Psoas muscle (tissue), 8 donors: ENCODE measurements at places on chromosomes 13 and 19. TPM values are rescaled to one million over a fixed set of nuclear protein-coding genes. Genes with fewer than 3 reads are reported as not detected.

- H3K4me3 ChIP-seq, result no peak overlapping the region
- H3K27me3 ChIP-seq, result no peaks in the 10 kb centered on the region
- H3K4me1 ChIP-seq, result no peaks in the 10 kb centered on the region
- H3K36me3 ChIP-seq, result no peaks in the 10 kb centered on the region
- no peak overlapping the region for H3K27ac ChIP-seq
Measured at GRCh38 chr13:31859571-31859970, 120.2 kb downstream of the RXFP2 start.

- no peaks in the 10 kb centered on the region for H3K4me1 ChIP-seq
- H3K27ac ChIP-seq, result no peak overlapping the region
- peaks cover 2% of the 10 kb centered on the region for H3K36me3 ChIP-seq
- H3K4me3 ChIP-seq, result no peak overlapping the region
- no peak for DNase-seq
Measured at GRCh38 chr19:50255115-50255514, 51.7 kb downstream of the MYH14 start.

DNA sequence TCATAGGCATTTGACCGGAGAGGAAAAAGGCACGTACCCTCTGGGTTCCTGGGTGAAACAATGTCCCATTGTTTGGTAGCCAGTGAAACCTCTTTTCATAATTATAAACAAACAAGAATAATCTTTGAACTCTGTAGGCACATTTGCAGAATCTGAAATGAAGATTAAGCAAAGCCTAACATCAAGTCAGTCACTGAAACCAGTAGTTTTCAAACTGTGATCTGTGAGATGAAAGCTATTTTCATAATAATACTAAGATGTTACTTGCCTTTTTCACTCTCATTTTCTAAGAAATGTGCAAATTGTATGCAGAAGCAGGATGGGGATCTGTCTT lies 105.4 kb downstream of the WDFY2 start:
- no peak for DNase-seq
- H3K27ac ChIP-seq, result no peak overlapping the region
- no peaks in the 10 kb centered on the region for H3K27me3 ChIP-seq
- no peak overlapping the region for H3K4me3 ChIP-seq
- no peaks in the 10 kb centered on the region for H3K36me3 ChIP-seq

- H3K36me3 ChIP-seq, result no peaks in the 10 kb centered on the region
- peak overlapping the region; percentile 94 for H3K27ac ChIP-seq
- H3K27me3 ChIP-seq, result no peaks in the 10 kb centered on the region
- H3K4me1 ChIP-seq, result peaks cover 64% of the 10 kb centered on the region
Measured at GRCh38 chr13:50527188-50527587, 316.3 kb downstream of the DLEU7 start.

GRK1 gene
- total RNA-seq, result not detected

RFX1 gene
- total RNA-seq, result 8.6 TPM

ZNF83 gene
- total RNA-seq, result 11.5 TPM

- no peak overlapping the region for H3K4me3 ChIP-seq
- no peak for DNase-seq
- no peaks in the 10 kb centered on the region for H3K36me3 ChIP-seq
- no peaks in the 10 kb centered on the region for H3K4me1 ChIP-seq
Measured at GRCh38 chr13:73822668-73823592, 311.3 kb downstream of the KLF12 start.

ZNF260 gene
- total RNA-seq, result 2.5 TPM

DNA sequence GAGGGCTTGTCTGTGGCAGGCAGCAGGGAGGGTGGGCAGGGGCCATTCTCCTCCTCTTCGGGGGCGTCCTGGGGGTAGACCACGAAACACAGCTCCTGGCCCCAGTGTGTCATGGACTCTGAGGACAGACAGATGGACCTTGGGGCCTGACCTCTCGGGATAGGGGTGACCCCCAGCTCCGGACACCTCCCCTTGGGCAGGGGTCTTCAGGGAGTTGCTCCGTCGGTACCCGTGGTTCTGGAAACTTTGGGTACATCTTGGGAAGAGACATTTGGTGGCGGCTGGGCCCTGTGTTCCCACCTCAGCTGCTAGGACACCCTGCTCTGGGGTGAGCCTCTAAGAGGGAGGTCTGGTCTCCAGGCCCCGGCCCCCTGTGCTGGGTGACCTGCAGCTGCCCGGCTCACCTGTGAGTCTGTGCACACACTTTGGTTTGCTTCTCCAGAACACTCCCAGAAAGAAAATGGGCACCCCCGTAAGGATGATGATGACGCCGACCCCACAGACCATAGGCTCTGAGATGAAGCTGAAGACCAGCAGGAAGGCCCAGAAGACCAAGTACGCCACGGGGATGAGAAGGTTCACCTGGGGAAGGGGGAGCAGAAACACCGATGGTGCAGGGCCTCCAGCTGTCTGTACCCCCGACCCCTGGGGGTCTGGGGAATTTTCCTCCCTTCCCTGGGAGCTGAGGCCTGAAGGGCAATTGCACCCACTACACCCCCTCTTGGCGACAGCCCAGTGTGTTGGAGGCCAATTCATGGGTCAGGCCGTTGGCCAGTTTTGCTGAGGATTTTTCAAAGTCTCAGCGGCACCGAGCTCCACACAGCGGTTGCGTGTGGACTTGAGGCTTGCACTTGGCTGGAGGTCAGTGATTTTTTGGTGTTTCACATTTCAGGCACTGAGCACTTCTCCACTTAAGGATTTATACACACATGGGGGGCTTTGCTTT lies 15.0 kb downstream of the LRP3 start:
- H3K27me3 ChIP-seq, result no peaks in the 10 kb centered on the region
- H3K27ac ChIP-seq, result no peak overlapping the region
- H3K4me3 ChIP-seq, result no peak overlapping the region
- H3K4me1 ChIP-seq, result no peaks in the 10 kb centered on the region
- DNase-seq, result peak; percentile 68

- H3K27ac ChIP-seq, result no peak overlapping the region
- H3K4me1 ChIP-seq, result no peaks in the 10 kb centered on the region
- peaks cover 20% of the 10 kb centered on the region for H3K27me3 ChIP-seq
- no peak overlapping the region for H3K4me3 ChIP-seq
- no peak for DNase-seq
Measured at GRCh38 chr19:51727349-51727880, 3.6 kb upstream of the HAS1 start.

FXYD5 gene
- 9.5 TPM for total RNA-seq

- no peak for DNase-seq
- peaks cover 23% of the 10 kb centered on the region for H3K4me1 ChIP-seq
- no peaks in the 10 kb centered on the region for H3K36me3 ChIP-seq
- no peak overlapping the region for H3K27ac ChIP-seq
- no peak overlapping the region for H3K4me3 ChIP-seq
Measured at GRCh38 chr19:54141356-54141755, 3.8 kb downstream of the CNOT3 start.

DNA sequence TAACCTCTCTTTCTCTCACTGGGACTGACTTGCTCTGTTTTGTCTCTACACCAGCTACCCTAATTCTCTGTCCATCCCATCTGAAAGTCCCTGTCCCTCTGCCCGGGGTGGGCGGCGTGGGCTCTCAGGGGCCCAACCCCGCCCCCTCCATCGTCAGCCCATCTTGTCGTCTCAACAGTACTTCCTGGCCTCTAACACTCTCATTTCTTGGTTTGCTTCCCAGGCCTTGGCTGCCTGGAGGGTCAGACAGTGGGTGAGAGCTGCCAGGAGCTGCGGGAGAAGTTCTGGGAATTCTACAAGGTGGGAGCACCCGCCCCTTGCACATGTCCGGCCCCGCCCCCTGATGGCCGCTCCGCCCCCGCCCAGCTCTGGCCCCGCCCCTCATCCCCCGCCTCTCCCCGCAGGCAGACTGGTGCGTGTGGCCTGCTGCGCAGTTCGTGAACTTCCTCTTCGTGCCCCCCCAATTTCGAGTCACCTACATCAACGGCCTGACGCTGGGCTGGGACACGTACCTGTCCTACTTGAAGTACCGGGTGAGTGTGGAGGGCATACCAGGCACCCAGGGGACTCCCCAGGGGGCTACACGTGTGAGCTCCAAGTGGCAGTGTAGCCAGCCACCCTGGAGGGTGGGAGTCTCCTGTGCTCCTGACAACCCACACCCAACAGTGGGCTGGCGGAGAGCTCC lies 1.7 kb downstream of the MPV17L2 start:
- peaks cover 37% of the 10 kb centered on the region for H3K36me3 ChIP-seq
- peaks cover 11% of the 10 kb centered on the region for H3K4me1 ChIP-seq
- no peaks in the 10 kb centered on the region for H3K27me3 ChIP-seq
- peak overlapping the region; percentile 90 for H3K4me3 ChIP-seq
- peak; percentile 66 for DNase-seq

DNA sequence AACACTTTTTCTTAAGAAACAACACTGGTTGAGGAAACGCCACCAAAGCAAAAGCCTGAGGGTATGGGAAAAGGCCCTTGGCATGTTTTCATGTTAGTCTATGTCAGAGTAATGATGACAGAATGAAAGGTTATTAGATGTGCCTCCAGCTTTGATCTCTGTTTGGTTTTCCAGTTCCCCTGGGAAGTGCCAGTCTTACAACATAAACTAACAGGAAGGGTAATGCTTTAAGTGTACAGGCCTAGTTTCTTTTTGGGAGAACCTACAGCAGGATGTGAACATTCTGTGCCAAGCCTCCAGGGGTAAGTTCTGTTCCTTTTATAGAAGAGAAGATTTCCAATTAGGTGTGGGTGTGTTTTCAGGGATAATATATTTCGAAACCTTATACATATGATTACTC lies 121.7 kb downstream of the FNDC3A start:
- no peaks in the 10 kb centered on the region for H3K27me3 ChIP-seq
- DNase-seq, result no peak
- H3K4me1 ChIP-seq, result peaks cover 25% of the 10 kb centered on the region
- H3K36me3 ChIP-seq, result no peaks in the 10 kb centered on the region
- H3K27ac ChIP-seq, result peak overlapping the region; percentile 83

- H3K27ac ChIP-seq, result no peak overlapping the region
- H3K4me1 ChIP-seq, result peaks cover 58% of the 10 kb centered on the region
Measured at GRCh38 chr19:4987692-4988370, 18.9 kb downstream of the KDM4B start.

PLK5 gene
- total RNA-seq, result not detected

DNA sequence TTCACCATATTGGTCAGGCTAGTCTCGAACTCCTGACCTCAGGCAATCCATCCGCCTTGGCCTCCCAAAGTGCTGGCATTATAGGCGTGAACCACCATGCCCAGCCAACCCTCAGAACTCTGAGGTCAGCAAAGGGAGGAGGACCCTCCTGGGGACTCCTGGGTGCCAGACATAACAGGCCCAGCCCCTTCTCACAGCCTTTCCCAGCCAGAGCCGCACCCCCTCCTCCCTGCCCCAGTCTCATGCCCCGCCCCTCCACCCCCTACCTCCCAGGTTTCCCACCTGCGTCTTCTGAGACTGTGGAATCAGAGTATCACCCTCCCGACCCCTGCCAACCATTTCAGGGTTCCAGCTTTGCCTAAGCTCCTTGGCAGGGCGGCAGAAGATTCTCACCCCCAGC lies 5.2 kb downstream of the IGLON5 start:
- H3K36me3 ChIP-seq, result no peaks in the 10 kb centered on the region
- no peaks in the 10 kb centered on the region for H3K4me1 ChIP-seq

SLITRK5 gene
- total RNA-seq, result 0.11 TPM

- no peak overlapping the region for H3K27ac ChIP-seq
- H3K36me3 ChIP-seq, result no peaks in the 10 kb centered on the region
- DNase-seq, result no peak
- H3K4me3 ChIP-seq, result no peak overlapping the region
Measured at GRCh38 chr19:51293571-51294210, 17.8 kb upstream of the IGLON5 start.

LYPD3 gene
- total RNA-seq, result not detected

GRCh38 chr13:99367106-99367616 lies 60.0 kb upstream of the GPR183 start:
- H3K27ac ChIP-seq, result no peak overlapping the region
- H3K4me1 ChIP-seq, result peaks cover 6% of the 10 kb centered on the region
- DNase-seq, result no peak
- H3K36me3 ChIP-seq, result peaks cover 53% of the 10 kb centered on the region
- H3K4me3 ChIP-seq, result no peak overlapping the region

DNA sequence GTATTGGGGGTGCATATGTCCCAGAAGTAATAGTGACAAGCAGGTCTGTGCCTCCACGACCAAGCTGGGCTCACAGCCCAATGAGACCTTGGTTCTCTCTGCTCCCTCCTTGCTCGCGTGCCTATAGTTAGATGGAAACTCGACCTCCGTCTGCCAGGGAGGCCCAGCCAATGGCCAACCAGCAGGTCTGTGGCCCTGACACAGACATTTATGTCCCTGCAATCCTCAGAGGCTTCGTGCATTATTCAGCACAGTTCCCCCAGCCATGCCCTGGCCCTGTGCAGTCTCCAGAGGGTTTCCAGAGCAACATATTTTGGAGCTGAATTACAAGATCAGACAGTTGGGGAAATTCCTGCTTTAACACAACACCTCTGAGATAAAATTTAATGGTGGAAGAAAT lies 105.1 kb downstream of the UQCRFS1 start:
- no peaks in the 10 kb centered on the region for H3K36me3 ChIP-seq
- no peaks in the 10 kb centered on the region for H3K4me1 ChIP-seq
- peaks cover 7% of the 10 kb centered on the region for H3K27me3 ChIP-seq
- no peak overlapping the region for H3K4me3 ChIP-seq

DNA sequence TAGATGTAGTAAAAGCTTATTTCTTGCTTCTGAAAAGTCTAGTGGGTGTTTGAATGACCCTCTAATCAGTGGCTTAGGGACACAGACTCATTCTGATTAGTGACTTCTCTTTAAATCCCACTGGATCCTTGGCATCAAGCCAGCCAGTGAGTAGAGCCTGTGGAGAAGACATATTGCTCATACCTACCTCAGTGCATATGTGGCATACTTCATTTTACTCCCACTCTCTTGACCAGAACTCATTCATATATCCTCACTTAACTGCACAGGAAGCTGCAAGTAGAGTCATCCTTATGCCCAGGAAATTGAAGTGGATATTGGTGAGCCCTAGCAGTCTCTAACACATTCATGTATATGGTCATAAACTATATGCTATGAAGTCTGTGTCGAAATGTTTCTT lies 148.3 kb downstream of the PDS5B start:
- no peak overlapping the region for H3K4me3 ChIP-seq
- peaks cover 10% of the 10 kb centered on the region for H3K4me1 ChIP-seq
- H3K27ac ChIP-seq, result no peak overlapping the region
- H3K36me3 ChIP-seq, result no peaks in the 10 kb centered on the region
- no peak for DNase-seq

- peaks cover 4% of the 10 kb centered on the region for H3K4me1 ChIP-seq
- H3K27ac ChIP-seq, result no peak overlapping the region
- DNase-seq, result no peak
Measured at GRCh38 chr13:109843695-109844094, 57.3 kb upstream of the IRS2 start.

- H3K4me3 ChIP-seq, result no peak overlapping the region
- H3K27ac ChIP-seq, result no peak overlapping the region
- no peak for DNase-seq
Measured at GRCh38 chr13:52780611-52781010, 41.0 kb upstream of the CNMD start.
